ENCODE measurements at places on chromosomes 12 and 14.

DNA sequence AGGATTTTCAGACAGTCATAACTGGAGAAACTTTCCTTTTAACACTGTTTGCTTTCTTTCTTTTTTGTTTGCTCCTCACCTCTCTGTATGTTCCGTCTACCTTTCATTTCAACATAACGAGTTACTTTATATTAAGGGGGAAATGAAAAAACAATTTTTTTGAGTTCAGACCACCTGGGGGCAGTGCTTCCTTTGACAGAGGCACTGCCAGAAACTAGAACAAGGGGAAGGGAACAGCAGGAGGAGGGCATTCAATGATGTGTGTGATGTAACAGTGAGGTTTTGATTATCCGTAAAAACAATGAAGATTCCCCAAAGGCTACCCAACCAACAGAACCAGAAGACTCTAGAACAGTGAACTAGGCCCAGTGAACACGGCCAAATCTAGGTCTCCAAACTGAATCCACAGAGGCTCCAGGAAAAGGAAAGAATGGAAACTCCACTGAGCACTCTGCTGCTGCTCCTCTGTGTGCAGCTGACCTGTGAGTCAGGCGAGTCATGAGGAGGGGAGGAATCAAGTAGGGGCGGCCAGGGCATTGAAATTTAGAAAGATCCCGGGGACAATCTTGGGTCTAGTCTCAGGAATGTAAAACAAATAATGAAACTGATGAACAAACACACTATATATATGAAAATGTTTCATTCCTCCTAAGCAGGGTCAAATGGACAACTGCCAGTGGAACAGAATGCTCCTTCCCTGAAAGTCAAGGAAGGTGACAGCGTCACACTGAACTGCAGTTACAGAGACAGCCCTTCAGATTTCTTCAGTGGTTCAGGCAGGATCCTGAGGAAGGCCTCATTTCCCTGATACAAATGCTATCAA lies 323.5 kb downstream of the DAD1 start:
- no peak for DNase-seq

- DNase-seq = no peak
Measured at GRCh38 chr14:30482276-30482675, 76.7 kb upstream of the G2E3 start.

- no peak for DNase-seq
Measured at GRCh38 chr12:130799051-130799450, 40.0 kb downstream of the STX2 start.

- no peak for DNase-seq
Measured at GRCh38 chr12:129409281-129409680, 494.5 kb downstream of the TMEM132D start.

DNA sequence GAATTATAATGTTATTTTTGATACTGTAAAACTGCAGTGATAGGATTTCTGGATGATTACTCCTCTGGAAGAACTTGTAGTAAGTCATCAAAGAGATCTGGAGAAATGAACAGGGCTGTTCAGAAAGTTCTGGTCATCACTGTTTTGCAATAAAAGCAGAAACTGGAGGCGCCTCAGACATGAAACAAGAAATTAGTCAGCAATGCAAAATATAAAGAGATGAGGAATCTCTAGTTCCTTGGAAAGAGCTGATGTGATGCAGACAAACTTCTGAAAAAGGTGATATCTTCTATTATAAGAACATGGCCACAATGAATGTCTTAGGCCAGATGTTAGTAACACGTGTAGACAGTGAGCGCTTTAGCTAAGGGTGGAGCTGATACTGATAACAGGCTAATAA lies 9.5 kb downstream of the ACIN1 start:
- DNase-seq = no peak

DNA sequence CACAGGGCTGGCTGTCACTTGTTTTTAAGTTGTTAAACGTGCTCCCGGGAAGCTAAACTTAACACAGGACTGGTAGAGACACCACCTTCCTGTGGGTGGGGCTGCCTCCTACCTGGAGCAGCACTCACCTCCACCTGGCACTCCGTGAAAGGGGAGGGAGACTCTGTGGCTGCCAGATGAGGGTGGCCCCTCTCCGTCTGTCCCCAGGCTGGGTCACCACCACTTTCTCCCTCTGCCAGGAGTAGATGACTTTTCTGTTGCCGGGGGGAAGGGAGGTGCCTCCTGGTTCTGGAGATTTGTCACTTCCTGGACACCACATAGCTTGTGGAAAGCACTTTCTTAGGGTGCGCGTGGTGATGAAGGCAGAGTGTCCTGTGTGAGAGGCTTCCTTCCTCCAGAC lies 81.3 kb downstream of the WDR20 start:
- no peak for DNase-seq

DNA sequence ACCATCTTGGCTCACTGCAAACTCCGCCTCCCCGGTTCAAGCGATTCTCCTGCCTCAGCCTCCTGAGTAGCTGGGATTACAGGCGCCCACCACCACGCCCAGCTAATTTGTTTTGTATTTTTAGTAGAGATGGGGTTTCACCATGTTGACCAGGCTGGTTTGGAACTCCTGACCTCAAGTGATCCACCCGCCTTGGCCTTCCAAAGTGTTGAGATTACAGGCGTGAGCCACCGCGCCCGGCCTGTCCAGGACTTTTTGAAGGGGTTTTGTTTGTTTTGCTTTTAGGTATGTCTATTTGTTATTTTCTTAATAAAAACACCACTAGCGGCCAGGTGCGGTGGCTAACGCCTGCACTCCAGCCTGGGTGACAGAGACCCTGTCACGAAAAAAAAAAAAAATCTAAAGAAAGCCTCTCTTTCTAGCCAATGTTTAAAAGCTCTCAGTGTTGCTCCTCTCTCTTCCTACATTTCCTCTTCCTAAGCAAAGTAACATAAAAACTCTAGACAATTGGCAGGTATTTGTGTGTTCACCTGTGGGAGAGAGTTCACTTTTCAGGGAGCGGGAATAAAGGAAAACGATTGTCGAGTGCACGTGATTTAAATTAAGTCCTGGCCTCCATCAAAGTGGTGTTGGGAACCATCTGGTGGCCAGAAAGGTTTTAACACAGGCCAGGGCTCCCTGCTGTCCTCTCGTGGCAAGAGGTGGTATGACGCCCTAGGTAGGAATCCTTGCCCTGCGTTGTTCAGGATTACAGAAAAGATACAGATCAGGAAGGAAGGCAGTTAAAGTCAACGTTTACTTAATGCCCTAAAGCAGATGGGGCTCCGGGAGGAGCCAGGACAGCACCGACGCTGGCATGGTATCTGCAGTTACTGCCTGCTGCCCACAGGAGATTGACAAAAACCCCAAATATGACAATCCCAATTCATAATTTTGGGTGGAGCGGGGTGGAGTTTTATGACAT lies 36.2 kb upstream of the ATP23 start:
- DNase-seq = peak; percentile 57

GRCh38 chr14:39505812-39506211 lies 73.6 kb upstream of the FBXO33 start:
- no peak for DNase-seq

Measured in stimulated activated CD8-positive, alpha-beta memory T cell treated with anti-CD3 and anti-CD28 coated beads, Interleukin-15, amount 100 ng/mL, for 4 hours (primary cell).